Kidney glomerular epithelial cell (primary cell): ENCODE measurements at places on chromosomes 2 and 18.

- DNase-seq = no peak
Measured at GRCh38 chr2:166238176-166238575, 110.4 kb upstream of the SCN1A start.

DNA sequence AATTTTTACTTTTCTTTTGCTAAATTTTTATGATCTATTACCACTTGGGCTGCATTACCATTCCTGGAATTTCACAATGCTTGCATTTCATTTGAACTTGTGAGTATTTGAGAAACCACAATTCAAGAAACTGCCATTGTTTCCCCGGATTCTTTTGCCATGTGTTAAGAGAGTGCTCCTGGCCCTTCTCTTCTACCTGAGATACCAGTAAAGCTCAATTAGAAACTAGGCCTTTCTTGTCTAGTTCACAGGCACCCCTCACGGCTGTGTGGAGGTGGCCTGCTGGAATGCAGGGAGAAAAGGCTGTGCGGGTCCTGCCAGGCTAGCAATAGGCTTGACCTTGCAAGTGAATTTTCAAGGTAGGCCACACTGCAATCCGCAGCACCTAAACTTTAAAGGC lies 40.8 kb downstream of the ZEB2 start:
- DNase-seq = peak; percentile 37

DNA sequence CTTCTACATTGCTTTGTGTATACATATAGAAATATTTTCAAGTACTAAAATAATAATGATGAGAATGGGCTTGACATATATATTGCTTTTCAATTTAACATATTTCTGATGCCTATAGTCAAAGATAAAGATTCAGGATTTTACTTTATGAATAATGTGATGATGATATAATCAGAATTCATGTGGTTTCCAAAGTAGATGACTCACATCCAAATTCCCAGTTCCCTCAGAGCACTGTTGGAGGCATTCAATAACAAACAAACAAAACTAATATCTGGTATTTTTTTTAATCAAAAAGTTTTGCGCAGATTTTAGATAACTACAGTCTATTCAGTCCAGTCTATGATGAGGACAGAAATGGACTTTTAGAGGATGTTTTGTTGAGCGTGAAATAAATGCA lies 2094.5 kb upstream of the CELF4 start:
- no peak for DNase-seq

GRCh38 chr2:65357095-65357958 lies 75.1 kb downstream of the SPRED2 start:
- no peak for DNase-seq

DNA sequence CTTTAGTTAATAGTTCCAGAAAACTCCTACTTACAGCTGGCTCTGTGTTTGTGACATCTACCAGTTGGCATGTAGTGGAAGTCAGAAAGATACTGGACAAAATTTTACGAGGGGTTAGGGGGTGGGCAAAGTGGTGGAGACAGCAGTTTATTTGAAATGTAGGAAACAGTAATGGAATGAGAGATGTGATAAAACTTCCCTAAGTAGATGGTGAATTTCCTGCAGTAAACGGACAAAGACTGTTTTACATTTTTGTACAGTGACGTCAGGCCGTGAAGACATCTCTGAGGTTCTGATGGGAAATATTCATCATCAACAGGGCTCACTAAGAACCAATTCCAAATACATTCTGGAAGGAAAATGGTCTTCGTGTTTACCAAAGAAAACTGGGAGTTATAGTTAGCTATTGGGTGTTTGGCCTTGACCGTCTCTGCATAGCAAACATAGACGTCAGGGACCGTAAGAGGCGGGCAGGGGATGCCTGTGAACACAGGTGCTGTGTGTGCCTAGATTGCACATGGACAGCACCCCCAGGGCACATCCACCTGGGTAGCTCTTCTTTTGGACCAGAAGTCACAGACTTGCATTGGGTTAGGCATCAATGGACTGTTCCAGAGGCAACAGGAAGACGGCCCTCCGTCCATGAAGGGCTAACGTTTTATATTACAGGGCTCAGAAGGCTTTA lies 131.5 kb downstream of the ZNF516 start:
- no peak for DNase-seq

DNA sequence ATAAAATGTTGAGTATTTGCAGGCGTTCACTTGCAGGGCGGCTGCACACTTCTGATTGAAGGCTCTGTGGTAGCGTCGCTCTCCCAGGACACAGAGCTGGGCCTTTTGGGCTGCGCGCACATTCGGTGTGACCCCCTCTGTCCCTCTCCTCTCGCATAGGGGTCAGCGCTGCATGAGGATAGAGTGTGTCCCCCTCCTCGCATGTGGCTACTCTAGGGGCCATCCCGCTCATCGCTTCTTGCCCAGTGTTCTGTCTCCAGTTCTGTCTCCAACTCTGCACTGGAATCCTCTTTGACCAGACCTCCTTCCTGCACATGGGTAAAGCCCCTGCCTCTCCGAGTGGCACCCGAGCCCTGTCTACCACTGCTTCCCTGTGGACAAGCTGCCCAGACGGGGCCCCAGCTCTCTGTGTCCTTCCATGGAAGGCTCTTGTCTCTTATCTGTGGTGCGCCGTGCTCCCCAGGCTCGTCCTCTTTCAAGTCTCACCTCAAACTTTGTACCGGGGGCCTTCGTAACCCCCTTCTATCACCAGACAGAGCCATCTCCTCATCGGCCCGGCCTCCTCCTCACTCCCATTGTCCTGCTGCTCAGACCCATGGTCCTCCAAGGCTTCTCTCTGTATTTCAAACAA lies 278.0 kb upstream of the HDAC4 start:
- DNase-seq = no peak

DNA sequence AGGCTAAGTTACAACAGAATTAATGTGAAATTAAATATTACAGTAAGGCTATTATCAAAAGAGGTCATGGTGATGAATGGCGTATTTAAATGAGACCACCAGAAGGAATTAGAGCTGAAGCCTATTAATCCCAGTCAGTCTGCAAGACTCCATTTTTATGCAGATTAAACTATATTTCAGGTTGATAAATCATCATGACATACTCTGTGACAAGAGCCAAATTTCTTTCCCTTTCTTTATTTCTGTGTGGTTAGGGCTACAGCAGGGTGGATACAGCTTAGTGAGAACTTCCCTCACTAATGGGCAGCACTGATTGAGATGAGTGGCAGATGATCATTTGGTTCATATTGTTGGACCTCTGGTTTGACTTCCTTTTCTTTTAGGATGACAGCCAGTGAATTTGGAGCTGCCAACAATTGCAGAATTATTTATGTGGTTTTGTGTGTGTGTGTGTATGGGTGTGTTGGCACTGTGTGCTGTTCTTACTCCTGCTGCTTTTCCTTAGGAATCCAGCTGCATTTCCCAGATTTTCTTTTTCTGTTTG lies 481.3 kb downstream of the PIK3C3 start:
- no peak for DNase-seq

GRCh38 chr2:113266431-113266830 lies 12.3 kb downstream of the PAX8 start:
- DNase-seq = no peak

- DNase-seq = peak; percentile 36
Measured at GRCh38 chr2:124112966-124113365, 87.9 kb downstream of the CNTNAP5 start.

DNA sequence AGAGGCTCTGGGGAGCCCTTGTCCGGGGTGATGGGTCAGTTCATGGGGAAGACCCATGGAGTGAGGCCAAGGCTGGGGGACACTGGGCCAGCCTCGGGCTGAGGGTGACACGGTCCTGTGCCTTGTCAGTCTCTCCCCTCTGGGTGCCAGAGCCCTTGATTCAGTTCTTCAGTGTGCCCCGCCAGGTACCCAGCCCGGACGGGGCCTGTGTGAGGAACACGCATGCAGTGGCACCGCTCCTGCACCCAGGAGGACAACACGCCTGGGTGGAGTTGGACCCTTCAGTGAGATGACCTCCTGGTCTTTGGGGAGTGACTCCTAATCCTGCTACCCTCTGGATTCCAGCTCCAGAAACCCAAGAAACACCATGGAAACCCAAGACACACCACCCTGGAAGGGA lies 264.4 kb downstream of the LOXHD1 start:
- DNase-seq = no peak

DNA sequence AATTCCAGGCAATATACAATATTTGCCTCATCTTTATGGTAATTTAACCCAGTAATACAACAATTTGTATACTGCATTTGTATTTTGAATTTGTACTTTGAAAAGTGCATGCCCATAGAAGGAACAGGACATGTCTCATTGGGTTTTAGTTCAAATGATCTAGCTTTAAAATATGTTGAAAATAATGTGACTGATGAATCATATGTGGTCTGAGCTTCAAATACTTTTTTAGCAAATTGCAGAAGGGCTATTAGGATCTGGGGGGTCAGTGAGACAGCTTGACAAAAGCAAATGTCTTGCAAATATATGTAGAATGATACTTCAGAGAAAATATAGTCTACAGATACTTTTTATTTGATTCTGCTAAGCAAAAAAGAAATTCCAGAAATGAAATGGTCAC lies 248.9 kb downstream of the DCC start:
- no peak for DNase-seq

DNA sequence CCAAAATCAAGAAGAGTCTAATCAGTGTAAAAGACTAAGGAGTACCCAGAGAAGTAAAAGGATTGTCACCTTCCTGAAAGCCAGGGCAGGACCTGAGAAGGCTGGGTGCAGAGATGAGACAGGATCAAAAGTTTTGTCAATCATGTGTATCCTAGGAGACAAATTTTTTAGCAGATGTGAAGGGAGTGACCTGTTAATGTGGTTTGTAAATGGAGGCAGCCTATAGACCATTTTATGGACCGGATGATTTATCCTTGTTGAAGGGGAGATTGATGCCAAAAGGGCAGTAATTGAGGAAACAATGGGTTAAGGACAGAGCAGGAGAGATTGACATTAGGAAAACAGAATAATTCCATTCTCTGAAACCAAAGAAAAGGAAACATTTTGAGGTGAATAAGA lies 813 bp downstream of the NDC80 start:
- DNase-seq = no peak

GRCh38 chr18:59870623-59871130 lies 29.1 kb upstream of the PMAIP1 start:
- no peak for DNase-seq
